C1 segment of cervical spinal cord (tissue), 14 donors: ENCODE measurements at places on chromosomes 7 and 10.

GRCh38 chr10:70985824-70986622, 97.7 kb upstream of the PCBD1 start:
- DNase-seq, result no peak

- DNase-seq, result no peak
These were observed 41.8 kb downstream of the TBATA start for GRCh38 chr10:70743430-70743788.

GRCh38 chr10:95295031-95295755, 4.4 kb upstream of the PDLIM1 start:
- no peak for DNase-seq

- no peak for DNase-seq
These were observed 25.5 kb downstream of the LDB3 start for GRCh38 chr10:86693721-86694369.

GRCh38 chr10:7853890-7854289, 35.6 kb downstream of the TAF3 start:
- DNase-seq, result no peak

DNA sequence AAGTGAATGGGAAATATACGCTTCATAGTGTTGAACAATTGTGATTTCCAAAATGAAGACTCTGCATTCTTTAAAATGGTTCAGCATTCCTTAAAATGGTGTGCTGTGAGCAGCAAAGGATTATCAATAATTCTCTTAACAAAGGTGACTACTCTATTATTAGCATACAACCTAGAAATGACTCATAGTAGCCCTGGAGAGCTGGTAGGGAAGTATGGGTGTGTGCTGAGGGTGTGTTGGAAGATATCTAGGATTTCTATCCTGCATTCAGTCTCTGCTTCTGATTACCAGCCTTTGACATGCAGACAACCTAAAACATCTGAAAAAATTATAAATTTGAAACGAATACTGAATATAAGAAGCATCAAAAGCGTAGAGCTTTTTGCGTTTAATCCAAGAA, 72.5 kb downstream of the SEMA3D start:
- DNase-seq, result no peak

DNA sequence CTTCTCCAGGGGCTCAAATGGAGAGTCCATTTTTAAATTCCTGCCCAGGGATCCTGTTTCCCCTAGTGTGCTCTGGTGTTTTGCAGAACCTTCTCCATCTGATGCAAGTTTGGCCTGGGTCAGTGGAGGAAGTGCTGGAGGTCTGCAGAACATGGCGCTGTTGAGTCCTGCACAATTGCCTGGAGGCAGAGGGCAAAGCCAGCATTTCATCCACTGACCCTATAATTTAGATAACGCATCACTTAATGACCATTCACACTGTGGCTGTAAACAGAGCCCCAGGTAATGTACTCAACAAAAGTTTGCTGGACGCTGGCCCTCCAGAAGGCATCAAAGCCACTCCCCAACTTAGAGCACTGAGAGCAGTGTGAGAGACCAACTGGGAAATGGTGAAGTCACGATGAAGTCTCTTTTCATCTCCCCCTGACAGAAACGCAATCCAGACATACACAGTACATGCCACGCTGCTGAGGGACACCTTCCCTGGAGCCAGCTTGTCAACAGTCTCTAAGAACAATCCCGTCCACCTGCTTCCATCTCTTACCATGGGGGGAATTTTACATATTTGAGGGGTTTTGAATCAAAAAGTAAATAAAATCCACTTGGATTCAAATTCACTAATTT, 13.4 kb downstream of the C10orf71 start:
- DNase-seq, result no peak

GRCh38 chr7:8389593-8390261, 43.7 kb upstream of the NXPH1 start:
- peak; percentile 65 for DNase-seq

DNA sequence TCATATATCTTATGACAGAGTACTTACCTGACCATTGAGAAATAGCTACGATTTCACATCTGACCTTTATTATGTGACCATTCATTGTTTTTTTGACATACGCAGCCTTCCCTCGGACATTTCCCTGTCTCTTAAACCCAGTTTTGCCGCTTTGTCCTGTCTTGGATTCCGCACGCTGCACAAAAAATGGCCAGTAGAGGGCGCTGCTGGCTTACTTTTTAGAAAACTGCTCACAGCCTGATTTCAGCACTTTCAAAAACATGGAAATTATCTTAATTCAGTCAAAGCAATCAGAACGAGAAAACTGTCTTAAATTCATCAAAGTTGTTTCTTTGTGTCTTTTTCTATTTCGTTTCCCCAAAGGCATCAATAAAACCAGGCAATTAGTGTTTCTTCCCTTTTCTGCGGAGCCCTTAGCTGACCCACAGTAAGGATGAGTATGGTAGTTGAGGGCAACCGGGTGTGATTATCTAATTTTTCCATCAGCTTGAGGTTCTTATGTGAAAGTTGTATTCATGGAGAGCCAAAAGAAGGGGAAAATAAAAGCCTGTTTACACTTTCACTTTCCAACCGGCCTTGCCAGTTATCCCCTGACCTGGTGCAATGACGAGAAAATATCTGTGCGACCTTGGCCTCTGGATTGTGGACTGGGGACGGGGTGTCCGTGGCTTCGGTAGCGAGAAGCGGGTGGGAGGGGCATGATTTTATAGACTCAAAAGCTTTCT, 144.4 kb downstream of the DYNC1I1 start:
- DNase-seq, result peak; percentile 60

DNA sequence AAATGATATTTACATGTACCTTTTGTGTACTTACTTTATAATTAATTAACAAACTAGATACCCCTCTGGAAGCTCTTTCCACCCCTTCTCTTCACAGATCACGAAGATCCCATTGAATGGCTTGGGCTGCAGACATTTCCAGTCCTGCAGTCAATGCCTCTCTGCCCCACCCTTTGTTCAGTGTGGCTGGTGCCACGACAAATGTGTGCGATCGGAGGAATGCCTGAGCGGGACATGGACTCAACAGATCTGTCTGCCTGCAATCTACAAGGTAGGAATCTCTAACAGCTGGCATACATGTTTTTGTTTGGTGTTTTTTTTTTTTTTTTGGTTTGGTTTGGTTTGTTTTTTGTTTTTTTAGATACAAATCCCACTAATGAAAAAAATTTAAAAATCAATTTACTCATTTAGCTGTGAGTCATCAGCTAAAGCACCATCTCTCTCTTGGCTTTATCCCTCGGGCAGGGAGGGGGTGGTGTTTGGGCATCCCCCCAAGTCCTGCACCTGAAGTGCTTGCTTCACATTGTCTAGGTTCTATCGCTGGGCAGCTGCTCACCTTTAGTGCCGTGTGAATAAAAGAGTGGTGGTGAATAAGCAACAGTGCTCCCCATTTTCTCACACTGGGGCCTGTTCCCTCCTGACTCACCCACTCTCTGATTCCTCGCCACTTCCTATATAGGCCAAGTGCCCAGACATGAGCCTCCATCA, 68.9 kb downstream of the MET start:
- no peak for DNase-seq

DNA sequence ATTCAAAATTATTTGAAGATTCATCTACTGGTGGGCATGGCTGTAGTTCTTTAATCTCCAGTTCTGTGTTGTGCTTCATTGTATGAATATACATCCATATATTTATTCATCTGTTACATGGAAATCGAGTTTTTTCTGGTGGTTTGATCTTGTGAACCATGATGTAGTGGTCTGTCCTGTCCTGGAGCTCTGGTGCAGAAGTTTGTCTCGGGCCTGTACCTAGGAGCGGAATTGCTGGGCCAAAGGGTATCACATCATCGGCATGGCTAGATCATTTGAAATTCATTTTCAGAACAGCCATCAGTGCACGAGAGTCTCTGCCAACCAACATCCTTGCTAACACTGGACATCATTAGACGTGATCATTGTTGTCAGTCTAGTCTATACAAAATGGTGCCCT, 107.0 kb downstream of the ELFN1 start:
- no peak for DNase-seq
